ENCODE measurements at places on chromosomes 5 and 9.

GRCh38 chr9:35726931-35727330, 5.1 kb downstream of the TLN1 start:
- no peak for DNase-seq

DNA sequence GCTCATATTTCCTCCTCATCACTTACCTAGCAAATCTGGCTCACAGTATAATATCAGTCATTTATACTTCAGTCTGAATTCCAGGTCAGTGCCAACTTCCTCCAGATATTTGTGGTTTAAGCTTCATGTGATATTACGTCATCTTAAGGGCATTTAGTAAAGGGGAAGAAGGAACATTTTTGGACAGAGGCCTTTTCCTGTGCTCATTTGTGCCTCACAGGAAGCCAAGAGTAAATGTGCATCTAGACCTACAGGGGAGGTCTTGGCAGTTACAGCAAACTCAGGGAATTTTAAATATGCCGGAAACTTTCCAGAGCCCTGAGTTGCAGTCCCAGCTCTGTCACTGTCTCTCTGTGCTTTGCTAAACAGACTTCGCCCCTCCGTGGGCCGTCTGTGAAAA, 12.3 kb upstream of the KCNIP1 start:
- DNase-seq: no peak

DNA sequence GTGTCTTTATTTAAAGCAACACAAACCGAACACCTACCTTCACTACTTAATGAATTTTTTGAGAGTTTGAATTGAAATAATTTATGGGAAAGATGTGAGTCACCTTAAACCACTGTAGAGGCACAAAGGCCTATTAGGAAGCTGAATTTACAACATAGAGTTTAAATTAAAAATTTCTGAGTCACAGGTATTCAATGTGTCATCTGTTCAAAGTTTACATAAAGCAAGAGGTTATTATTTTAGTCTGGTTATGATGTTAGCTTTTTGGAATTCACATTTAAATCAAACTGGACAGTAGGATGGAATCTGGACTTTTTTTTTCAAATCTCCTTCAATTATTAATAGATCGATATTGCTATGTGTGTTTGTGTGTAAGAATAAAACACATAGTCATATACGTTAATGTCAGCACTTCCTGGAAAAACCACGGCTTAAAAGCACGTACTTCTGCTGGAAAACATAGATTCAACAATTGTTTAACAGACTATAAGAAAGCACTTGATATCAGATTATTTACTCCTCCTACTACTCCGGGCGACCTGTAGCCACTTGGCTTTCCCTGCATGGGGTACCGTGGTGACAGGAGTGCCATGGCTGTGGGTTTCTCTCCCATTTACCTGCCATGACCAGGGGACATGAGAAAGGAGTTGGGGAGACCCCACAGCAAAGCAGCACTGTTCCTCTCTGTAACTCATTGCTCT, 638.6 kb downstream of the SEMA5A start:
- DNase-seq: no peak

- no peak for DNase-seq
Measured at GRCh38 chr5:378301-378891, 56.9 kb downstream of the AHRR start.

GRCh38 chr5:122921826-122922225, 76.4 kb downstream of the SNX24 start:
- DNase-seq: no peak

DNA sequence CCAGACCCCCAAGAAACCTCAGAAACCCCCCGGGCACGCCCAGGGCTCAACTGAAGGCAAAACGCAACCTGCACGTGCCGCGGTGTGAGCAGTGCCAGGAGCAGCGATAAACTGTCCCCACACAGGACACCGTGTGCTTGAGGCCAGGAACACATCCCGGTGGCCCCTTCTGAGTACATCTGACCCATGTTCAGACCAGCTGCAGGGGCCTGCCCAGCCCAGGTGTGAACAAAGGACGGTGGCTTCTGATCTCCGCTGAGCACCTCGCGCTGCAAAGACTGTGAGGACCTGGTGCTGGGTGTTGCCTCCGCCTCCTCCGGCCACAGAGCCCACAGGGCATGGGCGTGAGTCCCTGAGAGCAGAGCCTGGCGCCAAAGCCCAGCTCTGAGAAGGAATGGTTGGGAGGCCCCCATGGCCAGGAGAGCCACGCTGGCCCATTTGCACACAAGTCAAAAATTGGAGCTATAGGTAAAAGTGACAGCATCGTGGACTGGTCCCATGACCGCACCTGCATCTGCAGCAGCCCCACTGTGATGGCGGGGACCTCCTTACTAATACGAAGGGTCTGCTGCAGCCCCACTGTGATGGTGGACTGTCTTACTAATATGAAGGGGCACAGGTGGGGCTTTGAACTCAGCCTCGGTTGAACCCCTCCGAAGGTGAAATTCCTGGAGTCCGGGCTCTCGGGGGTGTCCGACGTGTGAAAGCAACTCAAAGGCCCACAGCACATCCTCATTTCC, 31.5 kb downstream of the NDUFS6 start:
- DNase-seq: no peak

- DNase-seq: no peak
Measured at GRCh38 chr5:171149333-171149732, 159.7 kb upstream of the TLX3 start.

DNA sequence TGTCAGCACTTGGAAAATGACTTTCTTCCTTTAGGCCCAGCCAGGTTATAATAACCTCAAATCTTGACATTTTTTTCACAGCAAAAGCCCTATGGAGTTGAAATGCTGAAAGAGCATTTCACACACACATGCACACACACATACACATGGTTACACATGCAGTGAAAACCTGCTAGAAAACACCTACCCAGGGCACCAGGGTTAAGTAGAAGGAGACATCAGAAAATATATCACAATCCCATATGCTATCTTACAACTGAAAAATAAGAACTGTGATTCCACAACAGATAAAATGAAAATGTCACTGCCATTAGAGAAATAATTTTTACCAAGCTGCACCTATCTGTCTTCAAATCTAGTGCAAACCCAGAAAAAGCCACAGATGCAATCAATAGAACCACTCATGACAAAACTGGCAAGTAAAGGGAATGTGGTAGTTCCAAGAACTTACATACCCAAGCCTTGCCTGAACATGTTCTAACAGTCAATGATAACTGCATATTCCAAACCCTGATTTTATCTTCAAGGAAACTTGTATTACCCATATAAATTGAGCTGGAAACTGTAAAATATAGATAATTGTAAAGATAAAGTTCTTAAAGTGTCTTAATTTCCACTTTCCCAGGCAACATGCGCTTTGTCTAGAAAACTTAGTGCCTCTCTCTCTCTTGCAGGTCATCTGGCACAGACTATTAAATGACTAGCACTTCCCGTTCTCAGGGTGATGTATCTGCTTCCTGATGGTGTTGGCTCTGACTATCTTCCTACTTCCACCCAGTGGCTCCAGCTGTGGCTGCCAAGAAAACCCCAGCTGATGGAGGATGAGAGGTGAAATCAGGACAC, 250.2 kb upstream of the PTGER4 start:
- no peak for DNase-seq

- DNase-seq: no peak
Measured at GRCh38 chr9:129568560-129569501, 52.1 kb downstream of the C9orf50 start.

DNA sequence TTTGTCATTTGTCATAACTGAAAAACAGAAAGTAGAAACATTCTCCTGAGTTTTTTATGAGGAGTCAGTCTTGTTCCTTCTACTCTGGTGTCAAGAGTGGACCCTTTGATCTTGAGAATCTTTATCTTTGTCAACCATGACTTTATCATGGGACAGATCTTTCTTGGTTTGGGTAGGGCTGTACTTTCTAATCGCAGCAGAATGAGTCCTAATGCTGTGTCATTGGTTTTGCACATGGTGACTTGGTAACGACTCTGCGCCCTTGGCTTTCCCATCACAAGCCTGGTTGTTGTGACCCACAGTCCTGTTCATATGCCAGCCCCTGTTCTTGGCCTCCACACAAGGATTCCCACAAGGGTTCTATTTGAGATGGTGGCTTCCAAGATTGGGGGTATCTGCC, 45.6 kb downstream of the AOPEP start:
- no peak for DNase-seq

DNA sequence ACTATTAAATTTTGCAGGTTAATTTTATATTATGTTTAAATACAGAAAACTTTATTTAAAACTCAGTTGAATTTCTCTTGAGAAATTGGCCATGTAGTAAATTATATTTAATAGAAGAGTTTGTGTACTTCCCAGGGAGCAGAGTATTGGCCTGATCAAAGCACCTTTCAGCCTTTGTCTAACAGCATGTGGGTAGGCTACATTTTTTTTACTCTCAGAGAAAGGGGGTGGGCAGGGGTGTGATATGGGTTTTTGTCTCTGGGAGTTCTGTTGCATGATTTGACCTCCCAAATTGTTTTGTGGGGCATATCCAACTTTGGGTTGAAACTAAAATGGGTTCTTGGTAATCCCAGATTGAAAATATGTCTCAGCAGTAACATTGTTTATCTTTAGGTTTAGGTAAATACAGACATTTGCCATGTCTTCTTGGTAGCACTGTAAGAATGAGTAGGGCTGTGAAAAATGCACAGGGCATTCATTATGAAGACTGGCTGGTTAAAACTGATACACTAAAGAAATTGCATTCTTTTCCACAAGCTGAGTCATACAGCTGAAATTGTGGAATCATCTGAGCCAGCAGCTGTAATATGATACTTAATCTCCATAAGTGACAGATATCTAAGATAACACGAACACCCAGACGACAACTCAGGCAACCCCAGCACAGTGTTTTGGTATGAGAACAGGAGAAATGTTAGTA, 75.4 kb upstream of the CDKN2B start:
- DNase-seq: no peak

GRCh38 chr5:50702615-50703366, 36.4 kb downstream of the PARP8 start:
- DNase-seq: no peak

DNA sequence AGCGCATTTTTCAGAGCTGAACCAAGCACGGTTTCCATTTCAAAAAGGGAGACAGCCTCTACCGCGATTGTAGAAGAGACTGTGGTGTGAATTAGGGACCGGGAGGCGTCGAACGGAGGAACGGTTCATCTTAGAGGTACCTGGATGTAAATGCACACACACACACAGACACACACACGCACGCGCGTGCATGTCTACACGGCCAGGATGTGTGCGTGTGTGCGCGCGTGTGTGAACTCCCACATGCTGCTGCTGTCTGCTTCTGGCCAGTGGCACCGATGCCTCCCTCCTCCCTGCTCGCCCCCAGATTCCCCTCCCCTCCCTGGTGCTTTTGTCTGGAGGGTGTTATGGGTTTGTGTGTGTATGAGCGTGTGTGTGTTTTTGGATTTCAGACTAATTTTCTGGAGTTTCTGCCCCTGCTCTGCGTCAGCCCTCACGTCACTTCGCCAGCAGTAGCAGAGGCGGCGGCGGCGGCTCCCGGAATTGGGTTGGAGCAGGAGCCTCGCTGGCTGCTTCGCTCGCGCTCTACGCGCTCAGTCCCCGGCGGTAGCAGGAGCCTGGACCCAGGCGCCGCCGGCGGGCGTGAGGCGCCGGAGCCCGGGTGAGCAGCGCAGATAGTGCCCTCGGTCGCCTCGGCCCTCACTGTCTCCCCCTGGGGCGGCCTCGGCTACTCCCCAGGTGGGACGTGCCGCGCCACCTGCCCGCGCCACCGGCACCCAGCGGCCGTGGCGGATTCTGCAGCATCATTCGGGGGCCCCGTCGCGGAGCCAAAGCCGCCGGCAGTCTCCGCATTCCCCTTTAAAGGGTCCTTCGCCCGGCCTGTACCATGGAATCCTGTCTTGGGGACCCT, at the start of gene NTRK2:
Gene NTRK2 (plus strand): TSS at position 442 of the 850 bp plus-strand sequence. CDS start 1,020 bp downstream, outside the sequence.
- no peak for DNase-seq

DNA sequence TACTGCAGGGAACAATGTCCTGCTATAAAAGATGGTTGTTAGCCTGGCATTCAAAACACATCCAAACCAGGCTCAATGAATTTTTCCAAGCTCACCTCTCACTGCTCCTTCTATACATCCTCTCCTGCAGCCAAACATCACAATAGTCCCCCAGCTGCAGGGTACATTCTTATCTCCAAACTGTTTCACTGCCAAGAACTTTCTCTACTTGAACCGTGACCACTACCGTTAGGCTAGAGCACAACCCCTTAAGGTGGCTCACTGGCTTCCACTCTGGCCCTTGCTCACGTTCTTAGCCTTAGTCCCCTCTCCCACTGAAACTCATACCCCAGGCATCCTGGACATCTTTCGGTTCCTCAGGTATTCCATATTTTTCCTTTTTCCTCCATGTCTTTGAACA, 29.0 kb upstream of the ANXA6 start:
- DNase-seq: no peak

DNA sequence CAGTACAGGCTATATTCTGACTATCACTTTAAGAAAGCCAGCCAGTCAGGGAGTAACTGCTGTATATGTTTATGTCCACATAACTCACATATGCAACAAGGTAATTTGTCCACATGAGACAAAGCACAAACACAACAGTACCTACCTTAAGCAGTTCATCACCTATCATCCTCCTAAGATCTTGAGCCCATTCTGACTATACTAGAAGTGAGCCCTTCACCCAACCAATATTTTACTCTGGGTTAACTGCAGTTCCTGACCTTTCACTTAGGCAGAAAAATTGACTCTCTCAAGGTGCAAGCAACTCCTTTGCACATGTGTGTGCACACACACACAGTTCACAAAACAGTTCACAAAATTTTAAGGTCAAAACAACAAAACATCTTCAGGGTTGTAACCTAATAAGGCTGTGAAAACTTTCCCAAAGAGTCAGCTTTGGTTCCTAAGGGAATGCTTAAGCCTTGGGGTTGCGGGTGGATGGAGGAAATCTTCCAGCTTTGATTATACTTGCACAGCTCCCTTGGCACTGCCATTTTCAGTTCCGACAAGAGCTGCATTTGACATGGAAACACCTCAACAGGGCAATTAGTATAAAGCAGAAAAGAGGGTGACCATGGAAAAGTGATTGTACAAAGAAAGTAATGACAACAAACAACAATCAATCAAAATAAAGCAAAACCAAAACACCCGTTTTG, 215.3 kb downstream of the NFIB start:
- DNase-seq: no peak

DNA sequence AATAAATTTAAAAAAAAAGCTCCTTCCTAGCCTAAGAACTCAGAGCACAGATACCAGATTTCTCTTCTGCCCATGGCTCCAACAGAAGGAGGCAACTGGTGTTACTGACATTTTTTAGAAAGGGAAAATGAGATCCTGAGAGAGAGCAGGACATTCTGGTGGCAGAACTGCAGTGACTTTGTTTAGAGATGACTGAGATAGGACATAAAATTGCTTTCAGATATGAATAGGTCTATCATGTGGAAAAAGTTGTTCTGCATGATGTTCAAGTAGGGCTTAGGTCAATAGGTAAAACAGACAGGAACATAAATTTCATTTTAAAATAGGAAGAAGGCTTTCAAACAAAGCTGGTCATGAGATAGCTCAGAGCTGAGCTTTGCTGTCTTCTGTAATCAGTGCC, 49.6 kb downstream of the NIPAL4 start:
- DNase-seq: no peak

DNA sequence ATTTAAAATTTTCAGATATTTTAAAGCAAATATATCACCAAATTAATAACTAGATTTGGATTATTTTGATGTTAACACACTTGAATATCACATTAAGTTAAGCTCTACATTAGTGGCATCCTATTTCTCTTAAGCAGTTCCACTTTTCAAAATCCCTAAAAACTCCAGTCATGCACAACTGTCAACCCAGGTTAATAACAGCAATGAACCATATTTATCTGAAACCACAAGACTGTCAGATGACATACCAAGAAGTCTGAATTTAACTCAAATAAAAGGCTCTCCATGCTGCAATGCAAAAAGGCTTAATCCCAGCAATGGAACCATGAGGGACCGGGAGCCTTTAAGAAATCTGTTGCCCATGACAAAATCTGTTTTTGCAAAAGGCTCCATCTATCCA, 27.5 kb downstream of the FNIP1 start:
- DNase-seq: no peak

Data from activated CD8-positive, alpha-beta memory T cell treated with anti-CD3 and anti-CD28 coated beads for 1 hour (primary cell).